ENCODE measurements at places on chromosomes 6 and 20. TPM values are rescaled to one million over a fixed set of nuclear protein-coding genes. Genes with fewer than 3 reads are reported as not detected.

DNA sequence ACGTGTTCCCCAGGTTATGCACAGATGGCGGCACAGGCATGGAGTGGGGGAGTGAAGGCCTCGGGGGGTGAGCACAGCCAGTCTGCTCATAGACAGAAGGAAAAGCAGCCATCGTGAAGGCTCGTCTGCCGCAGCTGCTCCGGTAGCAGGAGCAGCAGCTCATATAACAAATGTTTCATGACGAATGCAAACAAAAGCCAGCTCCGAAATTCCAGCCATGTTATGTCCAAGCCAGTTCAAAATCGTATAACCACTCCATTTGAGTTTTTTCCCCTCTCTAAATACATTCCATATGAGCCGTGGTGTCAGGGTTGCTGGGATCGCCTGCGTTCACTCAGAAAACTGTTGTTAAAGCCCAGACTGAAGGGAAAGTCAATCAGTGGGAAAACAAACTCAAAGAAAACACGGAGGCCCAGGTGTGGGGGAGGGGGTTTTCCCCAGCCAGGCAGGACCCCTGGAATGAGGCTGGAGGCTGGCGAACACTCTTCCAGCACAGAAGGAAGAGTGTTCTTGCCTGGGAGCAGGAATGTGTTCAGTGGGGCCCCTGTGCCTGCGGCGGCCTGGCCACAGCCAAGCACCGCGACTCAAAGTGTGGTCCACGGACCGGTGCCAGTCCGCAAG, 280.4 kb upstream of the TAB2 start:
- DNase-seq, result no peak

DNA sequence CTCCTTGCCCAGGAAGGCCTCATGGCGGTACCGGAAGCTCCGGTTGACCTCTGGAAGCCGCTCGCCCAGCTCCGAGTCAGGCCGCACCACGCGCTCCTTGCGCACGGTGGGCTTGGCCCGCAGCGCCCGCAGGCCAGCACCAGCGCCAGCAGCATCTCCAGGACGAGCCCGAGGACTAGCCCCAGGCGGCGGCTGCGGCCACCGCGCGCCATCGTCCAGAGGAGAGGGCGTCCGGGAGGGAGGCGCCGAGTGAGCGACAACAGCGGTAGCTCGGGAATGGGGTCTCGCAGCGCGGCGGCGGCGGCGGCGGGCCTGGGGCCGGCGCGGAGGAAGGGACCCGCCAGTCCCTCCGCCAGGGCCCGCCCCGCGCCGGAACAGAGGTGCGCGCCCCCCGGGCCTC, 27.6 kb upstream of the CGA start:
- no peak for DNase-seq

- no peak for DNase-seq
Observed at GRCh38 chr6:71114544-71114943, 157.7 kb upstream of the B3GAT2 start.

Gene BEND6
- total RNA-seq, result 0.32 TPM

Gene FAM83B
- total RNA-seq, result not detected

Gene GRM1
- total RNA-seq, result not detected

Gene DACT2
- 1.3 TPM for total RNA-seq

DNA sequence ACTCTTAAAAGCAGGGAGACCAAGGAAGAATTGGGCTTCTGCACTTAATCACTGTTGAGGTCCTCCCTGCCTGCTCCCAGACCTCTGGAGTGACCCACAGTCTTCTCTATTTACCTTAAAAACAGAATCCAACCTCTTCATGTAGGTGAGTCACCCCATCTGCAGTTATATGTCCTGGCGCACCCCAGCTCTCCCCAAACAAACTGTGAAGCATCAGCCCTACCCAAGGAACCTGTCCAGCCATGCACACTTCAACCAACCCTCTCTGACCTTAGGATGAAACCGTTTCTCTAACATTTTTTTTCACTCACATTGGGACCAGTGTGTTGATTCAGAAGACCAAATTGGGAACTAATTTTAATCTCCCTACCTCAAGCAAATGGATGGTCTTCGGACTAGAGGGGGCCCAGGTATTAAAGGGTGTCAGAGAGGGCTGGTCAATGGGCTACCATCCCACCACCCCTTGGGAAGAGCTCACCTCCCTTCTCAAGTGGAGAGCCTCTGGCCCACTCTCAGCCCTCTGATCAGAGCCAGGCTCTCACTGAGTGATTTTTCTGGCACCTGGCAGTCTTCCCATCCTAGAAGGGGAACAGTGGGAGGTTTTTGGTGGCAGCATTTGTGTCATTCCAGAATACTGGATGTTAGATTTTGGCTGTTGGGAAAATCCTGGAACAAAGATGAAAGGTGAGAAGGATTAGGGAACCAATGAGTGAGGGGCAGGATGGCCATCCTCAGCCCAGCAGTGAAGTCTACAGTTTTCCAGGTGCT, 203.6 kb downstream of the LRFN2 start:
- DNase-seq, result no peak

- DNase-seq, result peak; percentile 48
Observed at GRCh38 chr6:135675862-135676261, 175.6 kb upstream of the PDE7B start.

- no peak for DNase-seq
Observed at GRCh38 chr6:140537834-140538705, 1163.6 kb upstream of the CITED2 start.

GRCh38 chr20:11305406-11305805, 612.3 kb upstream of the BTBD3 start:
- no peak for DNase-seq
